T-helper 22 cell (primary cell): ENCODE measurements at places on chromosomes 7 and 10.

GRCh38 chr7:953547-954327 is 743 bp downstream of the ADAP1 start:
- DNase-seq, result no peak

DNA sequence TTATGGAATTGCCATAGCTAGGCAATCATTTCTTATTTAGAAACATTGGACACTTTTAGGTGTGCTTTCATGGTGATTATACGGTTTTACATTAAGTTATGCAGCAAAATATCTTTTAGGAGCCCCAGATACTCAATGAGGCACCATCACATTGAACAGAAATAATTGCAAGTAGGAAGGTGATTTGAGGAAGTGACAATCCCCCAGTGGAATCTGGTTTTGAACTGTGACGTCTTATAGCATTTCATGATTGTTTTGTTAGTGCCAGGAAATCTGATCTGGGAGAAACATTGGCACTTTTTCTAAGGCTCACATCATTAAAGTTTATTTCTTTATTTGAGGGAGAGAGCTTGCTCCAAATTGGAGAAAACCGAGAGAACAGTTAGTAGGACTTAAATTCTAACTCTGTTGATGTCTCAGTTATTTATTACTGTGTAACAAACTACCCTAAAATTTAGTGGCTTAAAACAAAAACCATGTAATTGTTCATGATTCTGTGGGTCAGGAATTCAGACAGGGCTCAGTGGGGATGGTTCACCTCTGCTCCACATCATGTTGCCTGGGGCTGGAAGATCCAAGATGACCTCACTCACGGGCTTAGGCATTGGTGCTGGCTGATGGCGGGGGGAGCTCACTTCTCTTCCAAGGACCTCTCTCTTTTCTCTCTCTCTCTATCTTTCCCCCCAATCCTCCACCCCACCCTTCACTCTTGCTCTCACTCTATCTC is 78.2 kb upstream of the STEAP1B start:
- no peak for DNase-seq

- DNase-seq, result no peak
Observed at GRCh38 chr7:152383341-152384234, 52.2 kb downstream of the KMT2C start.

DNA sequence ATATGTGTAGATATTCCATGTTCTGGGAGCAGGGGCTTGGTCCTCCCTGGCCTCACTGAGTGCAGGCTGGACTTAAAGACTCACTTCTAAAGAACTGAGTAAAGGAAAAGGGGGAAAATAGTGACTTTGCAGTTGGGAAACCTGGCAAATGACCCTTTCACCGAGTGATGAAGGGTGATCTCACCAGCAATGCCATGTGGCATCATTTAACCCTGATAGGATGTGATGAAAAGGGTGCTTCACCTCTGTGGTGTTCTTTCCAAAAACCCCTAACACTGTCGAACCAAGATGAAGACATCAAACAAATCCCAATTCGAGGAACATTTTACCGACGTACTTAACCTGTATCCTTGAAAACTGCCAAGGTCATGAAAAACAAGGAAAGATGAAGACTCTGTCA is 71.9 kb downstream of the AOAH start:
- no peak for DNase-seq

DNA sequence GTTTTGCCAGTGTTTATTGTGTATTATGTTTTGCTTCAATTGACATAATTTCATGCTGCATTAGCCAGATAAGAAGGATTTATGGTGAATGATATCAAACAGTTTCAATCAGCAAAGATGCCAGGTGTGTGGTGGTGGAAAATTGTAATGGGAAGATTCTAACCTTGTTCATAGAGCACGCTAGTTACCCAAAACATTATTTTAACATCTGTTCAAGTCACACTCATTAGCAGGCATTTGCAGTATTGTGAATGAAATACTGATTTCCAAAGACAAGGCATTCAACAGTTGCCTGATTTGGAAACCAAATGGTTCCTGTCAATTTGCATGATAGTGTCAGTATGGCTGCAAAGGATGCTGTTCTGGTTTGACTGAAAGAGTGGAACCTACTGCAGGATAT is 129.7 kb downstream of the EPC1 start:
- DNase-seq, result no peak

DNA sequence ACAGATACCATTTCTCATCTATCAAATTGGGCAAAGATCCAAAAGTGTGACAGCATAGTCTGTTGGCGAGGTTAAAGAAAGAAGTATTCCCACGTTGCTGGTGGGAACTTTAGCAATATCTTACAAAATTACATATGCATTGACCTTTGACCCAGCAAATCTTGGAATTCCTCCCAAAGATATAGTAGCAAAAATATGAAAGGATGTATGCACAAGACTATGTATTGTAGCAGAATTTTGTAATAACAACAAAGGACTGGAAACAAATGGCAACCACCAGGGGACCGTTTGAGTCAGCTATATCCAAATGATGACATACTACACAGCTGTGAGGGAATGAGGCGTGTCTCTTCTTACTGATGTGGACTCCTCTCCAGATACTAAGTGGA is 50.2 kb downstream of the KCNH2 start:
- no peak for DNase-seq

DNA sequence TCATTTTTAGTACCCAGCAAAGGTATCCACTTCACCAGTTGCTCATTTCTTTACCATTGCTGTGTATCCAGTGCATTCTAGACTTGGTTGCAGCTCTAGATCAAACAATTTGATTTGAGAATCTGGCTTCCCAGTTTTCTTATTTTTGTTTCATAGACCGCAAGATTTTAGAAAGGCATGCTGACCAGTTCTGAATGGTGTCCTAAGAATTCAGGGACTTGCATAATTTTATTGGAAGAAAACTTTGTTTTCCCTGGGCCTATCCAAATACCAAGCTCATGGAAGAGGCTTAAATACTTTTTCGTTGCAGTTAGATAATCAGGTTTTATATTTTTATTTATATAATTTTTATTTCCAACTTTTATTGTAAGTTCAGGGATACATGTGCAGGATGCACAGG is 58.3 kb downstream of the BICC1 start:
- DNase-seq, result no peak

GRCh38 chr10:42549851-42550250 is 88.5 kb downstream of the ZNF33B start:
- no peak for DNase-seq

DNA sequence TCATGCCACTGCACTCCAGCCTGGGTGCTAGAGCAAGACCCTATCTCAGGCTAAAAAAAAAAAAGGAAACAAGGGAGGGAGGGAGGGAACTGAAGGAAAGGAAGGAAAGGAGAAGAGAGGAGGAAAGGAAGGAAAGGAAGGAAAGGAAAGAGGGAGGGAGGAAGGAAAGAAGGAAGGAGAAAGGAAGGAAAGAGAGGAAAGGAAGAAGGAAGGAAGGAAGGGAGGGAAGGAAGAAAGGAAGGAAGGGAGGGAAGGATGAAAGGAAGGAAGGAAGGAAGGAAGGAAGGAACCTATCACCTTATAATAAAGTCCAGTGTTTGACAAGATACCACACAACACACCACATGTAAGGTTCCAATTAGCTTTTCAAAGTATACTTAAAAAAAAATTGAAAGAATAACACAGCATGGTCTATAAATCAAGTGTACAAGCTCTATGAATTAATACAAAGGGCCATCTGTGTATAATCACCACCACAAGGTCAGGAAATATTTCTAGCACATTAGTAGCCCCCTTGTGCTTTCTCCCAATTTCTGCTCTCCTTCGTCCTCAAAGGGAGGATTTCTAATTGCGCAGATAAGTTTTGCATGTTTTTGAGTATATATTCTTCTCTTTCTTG is 26.4 kb downstream of the RNF216 start:
- DNase-seq, result no peak

GRCh38 chr7:155517452-155517851 is 28.9 kb downstream of the CNPY1 start:
- no peak for DNase-seq

GRCh38 chr10:123635745-123636144 is 30.4 kb upstream of the GPR26 start:
- no peak for DNase-seq

DNA sequence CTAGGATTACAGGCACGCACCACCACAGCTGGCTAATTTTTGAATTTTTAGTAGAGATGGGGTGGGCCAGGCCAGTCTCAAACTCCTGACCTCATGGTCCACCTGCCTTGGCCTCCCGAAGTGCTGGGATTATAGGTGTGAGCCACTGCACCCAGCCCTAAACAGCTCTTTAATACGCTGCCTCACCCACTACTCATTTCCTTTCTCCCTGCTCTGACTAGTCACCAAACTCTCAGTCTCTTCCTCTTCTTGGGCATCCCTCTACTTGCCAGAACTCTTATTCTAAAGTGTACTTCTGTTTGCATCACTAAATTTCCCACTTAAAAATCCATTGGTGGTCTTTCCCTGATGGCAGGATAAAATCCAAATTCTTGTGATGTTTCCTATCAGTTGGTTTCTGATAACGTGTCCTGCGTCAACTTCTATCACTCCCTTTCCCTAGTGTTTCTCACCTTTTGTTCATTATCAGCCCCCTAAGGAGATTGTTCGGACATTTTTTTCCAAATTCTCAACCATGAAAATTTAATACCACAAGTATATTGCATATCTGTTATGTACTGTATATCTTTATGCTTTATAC is 124.7 kb downstream of the CUBN start:
- DNase-seq, result no peak

GRCh38 chr10:120460776-120461175 is 3.7 kb downstream of the PLPP4 start:
- no peak for DNase-seq

GRCh38 chr7:151491859-151492258 is 27.8 kb downstream of the RHEB start:
- no peak for DNase-seq

DNA sequence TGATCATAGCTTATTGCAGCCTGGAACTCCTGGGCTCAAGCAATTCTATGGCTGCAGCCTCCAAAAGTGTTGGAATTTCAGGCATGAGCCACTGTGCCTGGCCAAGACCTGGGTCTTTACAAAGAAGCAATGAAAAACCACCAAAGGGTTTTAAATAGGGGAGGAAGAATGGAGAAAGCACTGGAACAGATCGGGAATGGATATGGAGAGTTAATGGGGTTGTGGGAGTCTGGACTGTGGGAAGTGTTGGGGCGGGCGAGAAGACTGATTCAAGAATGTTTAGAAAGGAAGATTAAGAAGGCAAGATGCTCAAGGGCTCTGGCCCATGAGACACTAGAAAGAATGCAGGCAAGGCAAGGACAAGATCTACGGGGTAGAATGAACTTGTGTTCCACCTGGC is 98.5 kb downstream of the CARD11 start:
- DNase-seq, result no peak

DNA sequence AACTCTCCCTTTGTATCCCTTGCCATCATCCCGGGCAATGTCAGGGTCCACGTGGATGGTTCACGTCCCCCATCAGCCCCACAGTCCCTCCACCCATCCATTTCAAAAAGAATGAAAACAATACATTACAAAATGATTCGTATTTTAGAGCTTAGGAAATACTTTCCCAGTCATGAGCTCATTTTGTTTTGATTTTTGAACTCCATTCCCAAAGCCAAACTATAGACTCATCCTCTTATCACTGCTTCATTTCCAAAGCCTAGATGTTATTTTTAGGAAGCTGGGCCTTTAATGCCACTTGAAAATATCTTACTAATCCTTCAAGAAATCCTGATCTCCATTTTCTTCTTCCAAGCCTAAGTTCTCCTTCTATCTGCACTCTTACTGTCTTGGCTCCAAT is 72.1 kb downstream of the WNT2 start:
- DNase-seq, result no peak

GRCh38 chr7:25759748-25760147 is 392.2 kb upstream of the NFE2L3 start:
- DNase-seq, result no peak

GRCh38 chr7:86923527-86923926 is 135.9 kb downstream of the ELAPOR2 start:
- DNase-seq, result no peak

DNA sequence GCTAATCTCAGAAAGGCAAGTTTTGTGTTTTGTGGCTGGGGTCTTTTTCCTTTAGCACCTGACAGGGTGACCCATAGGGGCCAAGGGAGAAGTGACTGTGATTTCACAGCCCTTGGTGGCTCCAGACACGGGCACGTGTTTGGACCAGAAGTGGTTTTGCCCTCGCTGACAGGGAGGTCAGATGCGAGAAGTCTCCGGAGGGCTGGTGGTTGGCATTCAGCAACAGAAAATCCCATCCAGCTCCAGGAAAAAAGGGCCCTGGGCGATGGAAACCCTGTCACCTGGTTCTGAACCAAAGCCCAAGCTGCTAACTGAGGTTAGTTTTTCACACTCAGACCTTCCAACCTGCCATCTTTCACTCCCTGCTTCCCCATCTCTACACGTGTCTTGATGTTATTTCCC is 272.9 kb downstream of the TRIL start:
- DNase-seq, result no peak

DNA sequence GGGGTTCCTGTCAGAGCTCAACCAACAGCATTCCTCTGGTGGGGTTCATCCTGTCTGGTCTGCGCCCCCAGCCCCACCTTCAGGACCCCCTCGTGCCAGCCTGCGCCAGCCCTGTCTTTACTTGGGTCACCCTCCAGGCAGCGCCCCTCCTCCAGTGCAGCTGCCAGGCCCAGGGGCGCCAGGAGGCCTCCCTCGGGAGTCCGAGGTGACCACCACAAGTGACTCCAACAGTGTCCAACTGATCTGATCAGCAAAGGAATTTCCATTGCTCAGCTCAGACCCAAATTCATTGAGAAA is 10.6 kb downstream of the WDR86 start:
- DNase-seq, result no peak

- no peak for DNase-seq
Observed at GRCh38 chr10:6671976-6672375, 91.9 kb upstream of the PRKCQ start.

DNA sequence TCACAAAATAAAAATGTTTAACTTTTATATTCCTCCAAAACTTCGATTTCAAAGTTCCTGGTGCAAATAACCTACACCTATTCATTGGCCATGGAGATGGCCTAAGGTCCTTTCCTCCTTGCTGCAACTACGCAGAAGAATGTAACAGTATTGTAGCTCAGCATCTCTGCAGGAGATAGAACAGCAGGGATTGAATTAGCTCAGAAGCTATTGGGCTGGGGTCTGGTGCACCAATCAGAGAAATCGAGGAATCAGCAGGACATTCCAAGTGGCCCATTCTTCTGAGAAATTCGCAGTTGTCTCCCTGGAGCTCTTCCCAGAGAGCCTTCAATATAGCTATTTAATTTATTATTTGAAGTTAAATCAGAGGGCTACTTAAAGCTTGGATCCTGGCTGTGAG is 560.6 kb downstream of the GATA3 start:
- DNase-seq, result no peak

- DNase-seq, result no peak
Observed at GRCh38 chr7:142036384-142036783, 40.7 kb downstream of the MGAM start.

GRCh38 chr7:108838198-108838597 is 268.5 kb downstream of the DNAJB9 start:
- DNase-seq, result no peak

DNA sequence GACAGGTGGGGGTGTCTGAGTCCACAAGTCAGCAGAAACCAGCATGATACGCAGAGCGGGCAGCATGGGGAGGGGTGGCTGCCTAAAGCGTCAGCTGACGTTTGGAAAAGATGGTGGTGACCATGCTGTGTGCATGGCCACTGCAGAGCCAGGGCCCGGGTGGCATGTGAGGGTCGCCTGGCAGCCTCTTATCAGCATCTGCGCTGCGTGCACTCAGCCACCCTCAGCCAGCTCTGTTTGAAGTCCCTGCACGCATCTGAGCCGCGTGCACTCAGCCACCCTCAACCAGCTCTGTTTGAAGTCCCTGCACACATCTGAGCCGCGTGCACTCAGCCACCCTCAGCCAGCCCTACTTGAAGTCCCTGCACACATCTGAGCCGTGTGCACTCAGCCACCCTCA is 61.5 kb downstream of the WDR37 start:
- no peak for DNase-seq
